ENCODE measurements at places on chromosomes 12 and 14.
A peak's percentile ranks its signal among the peaks of the same experiment; 100 is the strongest.

DNA sequence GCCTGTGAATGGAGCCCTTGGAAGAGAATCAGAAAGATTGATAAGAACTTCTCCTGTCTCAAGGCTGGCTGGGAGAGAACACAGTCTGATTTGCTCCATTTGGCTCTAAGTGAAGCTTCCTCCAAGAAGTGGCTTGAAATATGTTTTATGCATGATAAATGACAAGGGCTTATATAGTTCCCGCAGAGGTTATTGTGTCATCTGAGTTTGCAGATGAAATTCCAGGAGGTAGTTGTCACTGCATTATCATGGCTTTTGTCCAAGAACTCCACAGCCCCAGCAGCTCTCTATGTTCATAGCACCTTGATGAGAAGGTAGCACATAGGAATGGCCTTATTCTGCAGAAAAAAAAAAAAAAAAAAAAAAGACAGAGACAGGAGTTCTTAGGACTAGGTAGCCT lies 108.5 kb downstream of the DACT1 start:
- no peak for DNase-seq

DNA sequence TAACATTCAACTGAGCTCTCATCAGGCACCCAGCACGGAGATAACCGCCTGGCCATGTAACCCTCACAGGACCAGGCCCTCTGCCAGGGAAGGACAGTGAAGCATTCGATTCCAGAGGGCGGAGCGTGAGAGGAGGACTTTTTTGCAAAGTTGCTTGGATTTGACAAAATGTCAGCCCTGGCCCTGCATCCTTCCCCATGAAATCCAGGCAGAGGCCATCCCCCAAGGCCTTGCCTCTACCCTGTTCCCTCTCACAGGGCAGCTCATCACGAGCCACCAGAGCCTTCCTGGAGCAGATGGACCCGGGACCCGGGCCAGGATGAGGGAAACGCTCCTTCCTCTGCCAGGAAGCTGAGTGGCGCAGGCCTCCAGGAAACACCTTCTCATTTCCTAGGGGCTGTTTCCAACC lies 17.0 kb downstream of the CAMKK2 start:
- DNase-seq: no peak

- DNase-seq: no peak
These were observed 107.9 kb downstream of the VEZT start for GRCh38 chr12:95325501-95325900.

DNA sequence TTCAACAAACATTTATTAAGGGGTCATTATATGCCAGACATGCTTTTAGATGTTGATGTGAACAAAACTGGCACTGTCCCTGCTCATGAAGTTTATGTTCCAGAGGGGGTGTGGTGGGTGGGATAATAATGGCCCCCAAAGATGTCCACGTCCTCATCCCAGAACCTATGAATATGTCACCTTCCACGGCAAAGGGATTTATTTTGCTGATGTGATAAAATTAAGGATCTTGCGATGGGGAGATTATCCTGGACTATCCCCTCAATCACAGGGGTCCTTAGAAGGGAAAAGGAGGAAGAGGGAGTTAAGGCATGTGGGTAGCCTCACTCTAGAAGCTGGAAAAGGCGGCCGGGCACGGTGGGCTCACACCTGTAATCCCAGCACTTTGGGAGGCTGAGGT lies 1.7 kb upstream of the SLC48A1 start:
- no peak for DNase-seq

- DNase-seq: peak; percentile 46
These were observed 7.3 kb upstream of the TCHP start for GRCh38 chr12:109892748-109893147.

Measured in GM19239 (cell line).